ENCODE measurements at places on chromosomes 3 and 15. TPM values are rescaled to one million over a fixed set of nuclear protein-coding genes. Genes with fewer than 3 reads are reported as not detected.

Gene CCDC80
- total RNA-seq: not detected

Gene SH2D7
- total RNA-seq: not detected

GRCh38 chr15:62079594-62079993 is 12.8 kb downstream of the C2CD4A start:
- H3K27ac ChIP-seq: no peak overlapping the region
- no peaks in the 10 kb centered on the region for H3K27me3 ChIP-seq
- no peaks in the 10 kb centered on the region for H3K4me1 ChIP-seq
- H3K4me3 ChIP-seq: no peak overlapping the region
- DNase-seq: no peak

- no peak for DNase-seq
- peaks cover 17% of the 10 kb centered on the region for H3K4me1 ChIP-seq
- no peaks in the 10 kb centered on the region for H3K36me3 ChIP-seq
- peaks cover 22% of the 10 kb centered on the region for H3K27me3 ChIP-seq
Observed at GRCh38 chr15:69623392-69624154, 171.0 kb downstream of the RPLP1 start.

Gene AP3B2
- total RNA-seq: 7.5 TPM

Gene MYZAP
- not detected for total RNA-seq

- peak overlapping the region; percentile 90 for H3K27ac ChIP-seq
- DNase-seq: no peak
- peak overlapping the region; percentile 92 for H3K4me3 ChIP-seq
- H3K27me3 ChIP-seq: no peaks in the 10 kb centered on the region
- peaks cover 38% of the 10 kb centered on the region for H3K4me1 ChIP-seq
- H3K36me3 ChIP-seq: peaks cover 11% of the 10 kb centered on the region
Observed at GRCh38 chr15:78437107-78437761, 782 bp upstream of the IREB2 start.

DNA sequence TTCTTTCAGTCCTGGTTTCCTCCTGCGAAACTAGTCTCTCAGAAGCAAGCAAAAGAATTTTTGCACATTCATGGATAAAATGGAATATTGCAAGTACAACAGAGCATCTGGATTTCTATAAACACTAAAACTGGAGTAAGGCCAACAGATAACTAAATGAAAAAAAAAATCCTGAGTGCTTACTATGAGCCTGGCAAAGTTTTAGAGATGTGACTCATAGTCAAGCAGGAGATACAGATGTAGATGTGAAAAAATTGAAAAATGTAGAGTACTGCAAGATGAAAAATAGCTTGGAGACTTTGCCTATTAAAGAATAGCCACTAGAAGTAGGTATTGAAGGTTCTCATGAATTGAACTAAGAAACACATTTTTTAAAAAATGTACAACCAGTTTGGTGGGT is 397.4 kb downstream of the OTOL1 start:
- no peak overlapping the region for H3K27ac ChIP-seq
- H3K4me1 ChIP-seq: no peaks in the 10 kb centered on the region
- no peaks in the 10 kb centered on the region for H3K36me3 ChIP-seq
- H3K4me3 ChIP-seq: no peak overlapping the region

- no peak overlapping the region for H3K4me3 ChIP-seq
- H3K36me3 ChIP-seq: no peaks in the 10 kb centered on the region
- H3K27me3 ChIP-seq: no peaks in the 10 kb centered on the region
- H3K4me1 ChIP-seq: no peaks in the 10 kb centered on the region
- no peak for DNase-seq
Observed at GRCh38 chr3:97010881-97011657, 196.7 kb downstream of the EPHA6 start.
